ENCODE measurements at places on chromosomes 11 and 22.

- no peak for DNase-seq
Measured at GRCh38 chr11:11142430-11142829, 210.6 kb downstream of the CSNK2A3 start.

DNA sequence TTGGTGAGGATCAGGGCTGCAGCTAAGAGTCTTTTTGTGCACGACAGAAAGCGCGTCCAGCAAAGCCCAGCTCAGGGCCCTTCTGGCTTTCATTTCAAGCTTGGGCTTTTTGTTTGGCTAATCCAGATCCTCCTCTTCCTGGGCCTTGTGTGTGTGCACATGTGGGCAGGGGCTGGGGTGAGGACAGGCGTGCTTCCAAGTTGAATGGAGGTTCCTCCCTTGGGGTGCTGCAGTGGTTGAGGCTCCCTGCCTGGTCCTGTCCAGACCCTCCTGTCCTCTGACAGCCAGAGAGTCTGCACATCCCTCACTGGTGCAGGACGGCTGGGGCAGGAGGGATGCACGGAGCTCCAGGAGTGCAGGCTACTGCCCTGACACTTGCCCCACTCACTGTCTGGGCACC is 62.0 kb upstream of the NECTIN1 start:
- DNase-seq = no peak

GRCh38 chr11:68844376-68844775 is 2.7 kb upstream of the CPT1A start:
- DNase-seq = no peak

DNA sequence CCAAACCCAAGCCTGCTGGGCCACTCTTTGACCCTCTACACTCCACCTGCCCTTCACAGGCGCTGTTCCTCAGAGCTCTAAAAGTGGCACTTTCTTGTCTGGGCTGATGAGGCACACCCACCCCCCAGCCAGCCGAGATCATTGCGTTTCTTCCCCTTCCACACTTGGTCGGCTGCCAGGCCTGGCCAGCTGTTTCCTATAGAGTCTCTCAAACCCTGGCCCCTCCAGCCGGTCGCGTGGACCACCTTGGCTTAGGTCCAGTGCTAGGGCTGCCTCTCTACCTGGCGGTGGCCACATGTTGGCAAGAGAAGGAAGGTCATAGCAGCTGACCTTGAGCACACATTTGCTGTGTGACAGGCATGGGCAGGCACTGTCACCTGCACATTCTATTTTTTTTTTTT is 60.6 kb downstream of the PPP6R2 start:
- no peak for DNase-seq

GRCh38 chr11:120128392-120129119 is 9.4 kb downstream of the TRIM29 start:
- DNase-seq = no peak

- DNase-seq = no peak
Measured at GRCh38 chr11:64451856-64452255, 92.9 kb downstream of the RPS6KA4 start.
